Fibroblast of pulmonary artery (primary cell): ENCODE measurements at places on chromosomes 5 and 9.

DNA sequence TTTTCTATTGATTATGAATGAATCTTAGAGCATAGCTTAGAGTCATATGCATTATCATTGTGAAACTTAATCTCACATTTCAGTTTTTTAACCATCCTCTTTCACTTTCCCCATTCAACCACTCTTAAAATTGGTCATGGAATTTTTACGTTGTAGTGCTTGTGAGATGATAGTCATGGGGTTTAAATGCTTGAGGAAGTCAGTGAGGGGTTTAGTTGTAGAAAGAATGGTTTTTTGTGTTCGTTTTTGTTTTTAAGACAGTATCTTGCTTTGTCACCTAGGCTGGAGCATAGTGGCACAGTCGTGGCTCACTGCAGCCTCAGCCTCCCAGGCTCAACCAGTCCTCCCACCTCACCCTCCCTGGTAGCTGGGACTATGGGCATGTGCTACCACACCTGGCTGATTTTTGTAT lies 19.6 kb downstream of the UGCG start:
- no peak for DNase-seq

- no peak for DNase-seq
These were observed 10.1 kb downstream of the TLR4 start for GRCh38 chr9:117714282-117714681.

DNA sequence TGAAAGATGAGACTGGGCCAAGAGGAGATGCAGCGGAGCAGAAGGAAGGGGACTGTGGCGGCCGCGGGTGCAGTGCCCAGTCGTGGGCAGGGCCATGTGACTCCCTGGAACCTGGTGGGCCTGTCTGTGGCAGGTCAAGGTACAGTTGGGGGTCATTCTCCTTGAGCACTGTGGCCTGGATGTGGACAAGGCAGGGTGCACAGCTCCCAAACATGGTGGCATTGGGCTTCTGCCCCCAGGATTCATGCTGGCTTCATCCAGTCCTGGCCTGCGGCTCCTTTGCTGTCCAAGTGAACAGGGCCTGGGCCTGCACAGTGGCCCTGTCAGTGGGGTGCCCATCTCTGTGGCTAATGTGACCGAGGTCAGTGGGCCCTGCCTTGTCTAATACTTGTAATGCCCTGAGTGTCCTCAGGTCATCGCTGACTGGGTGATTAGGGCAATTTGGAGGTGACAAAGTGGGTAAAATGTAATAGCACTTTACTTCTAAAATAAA lies 39.9 kb downstream of the CEP72 start:
- DNase-seq, result no peak

DNA sequence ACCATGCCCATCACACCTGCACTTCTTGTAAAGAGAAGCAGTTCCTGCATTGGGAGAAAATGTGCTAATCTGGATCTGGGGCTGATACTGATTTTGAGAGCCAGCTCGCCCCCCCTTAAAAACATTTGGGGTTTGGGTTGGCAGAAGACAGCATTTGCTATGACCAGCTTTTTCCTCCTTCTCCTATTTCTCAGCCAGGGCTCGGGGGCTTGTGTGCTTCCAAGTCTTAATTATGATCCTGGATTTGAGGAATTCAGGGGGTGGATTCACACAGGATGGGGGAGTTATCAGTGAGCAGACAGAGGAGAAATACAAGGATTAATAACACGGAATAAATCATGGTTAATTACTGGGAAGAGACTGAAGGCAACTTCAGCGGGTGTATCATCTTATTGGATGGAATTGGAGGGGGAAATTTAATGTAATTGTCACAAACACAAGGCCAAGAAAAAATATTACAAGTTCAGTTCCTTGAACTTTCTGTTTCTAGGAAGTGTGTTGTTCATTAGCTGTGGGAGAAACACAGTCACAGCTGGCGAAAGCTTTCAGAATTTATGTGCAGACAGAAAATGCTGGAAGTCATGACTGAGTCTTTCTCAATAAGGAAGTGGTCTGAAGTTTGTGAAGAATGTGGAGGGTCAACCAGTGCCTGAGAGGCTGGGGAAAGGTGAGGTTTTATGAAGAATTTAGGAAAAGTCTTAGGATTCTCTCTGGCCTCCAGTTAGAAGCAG lies 15.3 kb downstream of the C9orf152 start:
- DNase-seq, result peak; percentile 83

GRCh38 chr9:105458404-105458803 lies 10.6 kb downstream of the FSD1L start:
- DNase-seq, result no peak

DNA sequence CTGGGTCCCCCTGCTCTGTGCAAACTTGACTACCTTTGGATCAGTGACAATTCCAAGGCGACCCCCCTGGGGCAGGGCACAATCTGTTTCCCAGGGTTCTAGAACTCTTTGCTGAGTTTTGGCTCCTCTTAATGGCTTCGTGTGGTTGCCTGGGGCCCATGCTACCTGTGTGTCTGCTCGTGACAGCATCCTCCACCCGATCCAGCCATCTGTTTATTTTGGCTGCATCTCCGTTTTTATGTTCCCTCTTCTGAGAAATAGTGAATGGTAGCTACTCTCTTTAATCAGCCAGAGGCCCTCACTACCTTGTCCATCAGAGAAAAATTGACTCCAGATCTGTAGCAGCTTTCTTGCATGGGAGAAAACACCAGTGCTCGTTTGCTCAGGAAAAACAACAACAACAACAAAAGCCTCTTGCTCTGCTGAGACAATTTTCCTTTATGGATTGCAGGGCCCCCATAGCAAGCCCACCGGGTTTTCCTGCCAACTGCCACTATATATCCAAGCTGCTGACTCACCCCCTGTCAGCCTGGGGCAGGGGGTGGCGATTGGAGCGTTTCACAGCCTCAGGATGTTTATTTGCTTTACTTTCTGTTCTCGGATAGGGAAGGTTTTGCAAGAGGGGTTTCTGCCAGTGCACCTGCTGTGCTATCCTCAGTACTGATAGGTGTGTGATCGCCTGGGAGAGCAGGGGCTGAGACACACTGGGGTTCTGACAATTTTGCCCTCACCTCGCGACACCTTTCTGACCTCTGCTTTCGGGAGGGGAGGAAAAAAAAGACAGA lies 607.8 kb downstream of the BNC2 start:
- no peak for DNase-seq

- DNase-seq, result peak; percentile 60
These were observed 45.4 kb upstream of the MYOT start for GRCh38 chr5:137822158-137822764.

DNA sequence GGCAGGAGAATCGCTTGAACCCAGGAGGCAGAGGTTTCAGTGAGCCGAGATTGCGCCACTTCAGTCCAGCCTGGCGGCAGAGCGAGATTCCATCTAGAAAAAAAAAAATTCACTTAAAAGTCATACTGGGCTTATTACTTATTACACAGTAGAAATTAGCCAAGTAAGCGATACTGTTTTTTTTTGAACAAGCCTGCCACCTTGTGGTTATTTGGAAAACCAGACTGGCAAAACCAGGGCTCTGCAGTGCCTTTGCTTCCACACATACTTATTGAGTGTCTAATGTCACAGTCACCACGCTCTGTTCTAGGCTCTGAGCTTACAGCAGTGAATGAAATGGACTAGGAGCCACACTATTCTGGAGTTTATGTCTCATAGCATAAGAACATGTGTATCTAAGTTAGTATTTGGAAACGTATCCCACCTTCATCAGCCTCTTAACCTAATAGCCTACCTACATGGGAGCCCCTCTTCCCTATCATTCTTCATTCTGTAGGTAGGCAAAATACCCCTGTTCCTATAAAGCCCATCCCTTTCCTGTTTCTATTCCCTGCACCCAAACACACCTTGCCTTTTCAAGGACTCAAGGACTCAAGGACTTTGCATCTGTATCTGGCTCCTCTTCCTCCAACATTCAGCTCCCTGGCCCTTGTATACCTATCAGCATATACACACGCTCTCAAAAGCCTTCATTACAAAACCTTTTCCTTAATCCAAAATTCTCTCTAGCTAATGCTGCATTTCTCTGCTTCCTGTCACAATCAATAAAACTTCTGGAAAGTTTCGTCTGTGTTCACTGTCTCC lies 13.9 kb upstream of the BASP1 start:
- peak; percentile 88 for DNase-seq

DNA sequence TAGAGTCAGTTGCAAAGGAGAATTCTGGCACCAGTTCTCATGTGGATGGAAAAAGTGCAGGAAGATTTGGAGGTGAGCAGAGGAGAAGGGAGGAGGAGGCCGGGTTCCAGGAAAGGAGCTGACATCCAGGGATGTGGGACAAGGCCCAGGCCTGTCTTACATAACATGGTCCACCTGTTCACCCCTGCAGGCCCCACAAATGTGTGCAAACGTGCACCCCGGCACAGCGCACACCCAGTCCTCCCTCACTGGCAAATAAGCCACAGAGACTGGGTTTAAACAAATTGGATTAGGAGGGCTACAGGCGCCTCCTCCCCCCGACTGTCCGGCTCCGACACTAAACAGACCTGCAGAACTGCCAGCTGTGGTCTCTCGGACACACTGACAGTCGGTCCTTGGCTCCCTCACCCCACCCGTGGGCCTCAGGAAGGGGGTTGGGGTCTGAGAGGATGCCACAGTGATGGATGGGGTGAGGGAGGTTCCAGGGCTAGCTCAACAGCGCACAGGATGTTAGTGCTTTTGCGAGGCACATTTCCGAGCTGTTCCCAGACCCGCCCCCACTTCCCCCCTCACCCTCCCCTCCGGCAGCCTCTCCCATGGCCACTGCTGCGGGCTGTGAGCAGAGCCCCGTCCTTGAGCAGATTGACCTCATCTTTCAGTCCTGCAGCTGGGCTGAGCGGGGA lies 43.4 kb upstream of the IL17B start:
- DNase-seq, result peak; percentile 92

DNA sequence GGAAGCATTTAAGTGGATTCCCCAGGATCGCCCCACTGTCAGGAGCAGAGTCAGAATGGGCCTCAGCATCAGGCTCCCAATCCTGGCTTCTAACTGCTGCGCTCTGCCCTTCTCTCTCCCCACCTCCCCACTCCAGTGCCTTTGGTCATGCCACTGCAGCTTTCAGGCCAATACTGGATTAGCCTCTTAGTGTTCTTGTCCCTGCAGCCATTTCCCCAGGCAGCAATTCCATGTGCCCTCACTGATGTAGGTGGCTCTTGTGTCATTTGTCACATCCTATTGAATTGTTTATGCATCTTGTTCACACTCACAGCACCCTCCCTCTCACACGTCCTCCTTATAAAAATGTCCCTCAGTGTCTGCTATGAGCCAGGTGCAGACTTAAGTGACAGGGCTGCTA lies 544.2 kb upstream of the DAP start:
- no peak for DNase-seq
